HT1080 (cell line): ENCODE measurements at places on chromosomes 11 and 22.
A peak's percentile ranks its signal among the peaks of the same experiment; 100 is the strongest.

DNA sequence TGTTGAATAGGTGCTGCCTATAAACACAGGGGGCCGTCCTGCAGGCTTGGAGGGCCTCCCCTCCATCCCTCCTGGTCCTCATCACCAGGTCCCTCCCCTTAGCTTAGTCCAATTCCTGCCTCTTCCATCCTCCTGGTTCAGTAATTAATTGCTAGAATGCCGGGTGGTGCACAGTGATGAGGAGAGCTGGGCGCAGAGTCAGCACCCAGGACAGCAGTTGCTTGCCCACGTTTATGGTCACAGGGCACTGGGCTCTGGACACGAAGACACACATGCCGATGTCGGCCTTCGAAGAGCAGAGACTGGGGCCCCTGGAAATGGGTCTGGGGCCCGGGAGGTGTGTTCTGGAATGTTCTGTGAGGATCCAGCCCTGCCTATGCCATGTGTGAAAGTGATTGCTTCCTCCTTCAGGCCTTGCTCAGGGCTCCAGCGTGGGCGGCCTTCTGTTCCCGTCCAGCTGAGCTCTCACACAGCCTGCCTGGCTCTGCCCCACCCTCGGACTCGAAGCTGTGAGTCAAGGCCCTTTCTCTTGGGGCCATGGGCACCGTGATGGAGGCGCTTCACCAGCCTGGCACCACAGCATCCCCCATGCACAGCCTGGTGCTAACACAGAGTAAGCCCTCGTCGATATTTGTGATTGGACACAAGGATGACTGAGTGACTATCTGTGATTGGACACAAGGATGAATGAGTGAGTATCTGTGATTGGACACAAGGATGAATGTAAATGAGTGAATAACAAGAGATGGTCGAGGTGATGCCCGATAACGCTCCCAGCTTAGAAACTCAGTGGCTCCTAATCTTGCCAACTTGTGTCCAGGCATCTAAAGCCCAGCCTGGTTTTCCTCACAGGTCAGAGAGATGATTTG, 884.7 kb downstream of the BRD1 start:
- no peak for DNase-seq

DNA sequence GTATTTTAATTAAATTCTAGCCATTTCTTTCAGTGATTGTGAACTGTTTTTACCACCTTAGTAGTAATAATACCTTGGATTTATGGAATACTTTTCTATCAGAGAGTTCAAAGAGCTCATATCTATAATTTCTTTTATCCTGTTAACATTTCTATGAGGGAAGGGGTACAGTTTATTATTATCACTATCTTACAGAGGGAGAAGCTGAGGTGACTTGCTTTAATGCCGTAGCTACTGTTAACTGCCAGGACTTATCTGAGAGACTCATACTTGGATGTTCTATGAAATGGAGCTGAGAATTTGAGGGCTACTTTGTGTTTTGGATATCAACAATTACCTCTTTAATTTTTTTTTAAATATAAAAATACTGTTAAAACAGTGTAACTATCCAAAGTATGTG, 3.3 kb downstream of the REXO2 start:
- no peak for DNase-seq

GRCh38 chr11:131584785-131585592, 214.6 kb downstream of the NTM start:
- no peak for DNase-seq

DNA sequence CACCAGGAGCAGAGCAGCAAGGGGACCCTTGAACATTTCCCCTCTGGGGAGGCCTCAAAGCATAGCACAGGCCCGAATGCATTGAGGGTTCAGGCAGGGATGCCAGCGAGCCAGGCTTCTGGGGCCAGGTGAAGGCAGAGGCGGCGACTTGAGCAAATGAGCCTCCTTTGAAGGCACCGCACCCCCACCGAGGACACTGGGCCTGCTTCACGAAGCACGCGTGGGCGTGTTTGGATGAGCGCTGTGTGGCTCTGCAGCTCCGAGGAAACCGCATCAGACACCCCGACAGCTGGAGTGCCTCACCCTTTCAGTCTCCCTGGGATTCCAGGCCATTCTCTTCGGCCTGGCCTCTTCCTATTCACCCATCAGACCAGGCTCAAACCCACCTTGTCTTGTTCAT, 301.8 kb downstream of the NTM start:
- no peak for DNase-seq

GRCh38 chr11:124880958-124881357, 15.7 kb downstream of the ROBO3 start:
- DNase-seq: no peak

GRCh38 chr11:17154409-17155159, 53.2 kb downstream of the PIK3C2A start:
- DNase-seq: no peak

GRCh38 chr11:118705111-118705741, 25.8 kb upstream of the TREH start:
- DNase-seq: peak; percentile 63

DNA sequence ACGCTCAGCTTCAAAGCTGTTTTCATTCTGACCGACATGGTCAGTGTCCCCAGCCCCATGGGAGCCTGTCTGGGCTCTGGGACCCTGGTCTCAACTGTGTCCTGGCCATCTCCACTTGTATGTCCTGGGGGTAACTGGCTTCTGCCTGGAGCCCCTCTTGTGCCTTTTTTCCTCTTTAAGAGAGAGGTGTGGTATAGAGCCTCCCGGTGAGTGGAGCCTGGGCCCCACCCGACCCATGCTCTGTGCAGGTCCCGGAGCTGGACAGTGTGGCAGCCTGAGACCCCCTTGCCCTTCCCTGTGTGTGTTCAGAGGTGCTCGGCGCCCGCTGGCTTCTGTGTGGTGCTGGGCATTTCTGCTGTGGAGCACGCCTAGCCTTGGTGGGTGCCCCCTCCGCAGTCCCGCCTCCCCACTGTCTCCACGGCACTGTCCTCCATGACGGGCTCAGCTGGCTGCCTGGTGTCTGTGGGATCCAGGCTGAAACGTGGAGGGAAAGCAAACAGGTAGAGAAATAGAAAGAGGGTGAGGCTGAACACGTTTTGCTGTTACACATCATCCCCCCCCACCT, 74.9 kb downstream of the PARVB start:
- DNase-seq: no peak

GRCh38 chr22:40023341-40023841, 28.6 kb downstream of the FAM83F start:
- no peak for DNase-seq

DNA sequence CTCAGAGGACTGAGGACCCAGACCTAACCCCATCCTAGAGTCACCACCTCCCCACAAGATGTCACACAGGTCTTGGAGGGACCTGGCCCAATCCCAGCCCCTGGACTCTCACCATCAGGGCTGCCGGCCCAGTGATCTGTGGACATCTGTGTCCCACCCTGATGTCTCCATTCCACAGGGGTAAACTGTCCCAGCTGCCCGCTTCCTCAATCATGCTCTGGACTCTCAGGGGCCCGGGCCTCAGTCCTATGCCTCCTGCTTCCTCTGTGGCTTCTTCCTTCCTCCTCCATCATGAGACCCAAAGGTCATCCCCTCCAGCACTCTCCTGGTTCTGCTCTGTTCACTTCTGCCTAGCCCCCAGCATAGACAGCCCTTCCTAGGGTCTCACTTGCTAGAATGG, 32.2 kb downstream of the ARAP1 start:
- DNase-seq: no peak

DNA sequence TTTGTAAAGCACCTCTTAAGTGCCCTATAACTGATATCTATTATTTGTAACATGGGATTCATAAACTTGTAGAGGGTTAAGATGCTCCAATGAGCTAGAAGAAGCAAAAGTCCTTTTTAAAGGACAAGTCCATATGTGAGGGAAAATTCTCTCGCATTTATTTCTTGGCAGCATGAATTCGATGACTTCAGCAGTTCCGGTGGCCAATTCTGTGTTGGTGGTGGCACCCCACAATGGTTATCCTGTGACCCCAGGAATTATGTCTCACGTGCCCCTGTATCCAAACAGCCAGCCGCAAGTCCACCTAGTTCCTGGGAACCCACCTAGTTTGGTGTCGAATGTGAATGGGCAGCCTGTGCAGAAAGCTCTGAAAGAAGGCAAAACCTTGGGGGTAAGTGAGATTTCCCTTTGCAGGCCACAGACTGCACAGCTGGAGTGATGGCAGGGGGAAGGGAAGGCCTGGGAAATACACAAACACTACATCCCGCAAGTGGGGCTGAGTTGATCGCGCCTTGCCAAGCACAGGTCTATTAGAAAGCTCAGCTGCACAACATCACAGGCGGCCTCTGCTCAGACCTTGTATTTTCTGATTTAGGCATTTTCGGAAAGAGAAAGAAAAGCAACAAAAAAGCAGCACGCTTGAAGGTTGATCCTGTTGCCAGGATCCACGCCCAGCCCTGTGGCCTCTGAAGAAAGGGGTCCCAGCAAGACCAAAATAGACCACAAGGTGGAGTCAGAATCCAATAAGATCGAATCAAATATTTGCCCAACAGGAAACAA, 1.5 kb downstream of the MS4A8 start:
- DNase-seq: peak; percentile 32

DNA sequence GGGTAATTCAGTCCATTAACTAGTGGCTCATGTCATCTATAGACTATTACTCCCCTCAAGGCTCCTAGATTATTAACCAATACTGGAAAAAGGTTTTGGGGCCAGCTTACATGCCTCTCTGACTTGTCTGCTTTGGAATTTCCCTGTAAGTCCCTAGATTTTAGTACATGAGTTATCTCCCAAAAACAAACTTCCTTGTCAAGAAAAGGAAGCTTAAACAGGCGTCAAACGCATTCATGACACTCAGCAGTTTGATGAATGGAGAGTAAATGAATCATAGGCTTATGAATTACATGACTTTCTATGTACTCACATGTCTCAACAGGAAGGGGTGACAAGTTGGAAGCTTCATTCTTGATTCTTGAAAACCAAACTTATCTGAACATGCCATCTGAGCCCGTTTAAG, 70.8 kb downstream of the BLID start:
- DNase-seq: peak; percentile 87

- DNase-seq: no peak
Observed at GRCh38 chr22:26777156-26777801, 119.9 kb downstream of the MIAT start.

GRCh38 chr11:15106201-15106965, 8.3 kb upstream of the INSC start:
- peak; percentile 90 for DNase-seq

GRCh38 chr11:29125606-29126005, 891.2 kb downstream of the KCNA4 start:
- no peak for DNase-seq

GRCh38 chr11:96051820-96052219, 127.9 kb upstream of the MTMR2 start:
- no peak for DNase-seq

- peak; percentile 38 for DNase-seq
Observed at GRCh38 chr11:108559340-108559739, 34.2 kb downstream of the EXPH5 start.

DNA sequence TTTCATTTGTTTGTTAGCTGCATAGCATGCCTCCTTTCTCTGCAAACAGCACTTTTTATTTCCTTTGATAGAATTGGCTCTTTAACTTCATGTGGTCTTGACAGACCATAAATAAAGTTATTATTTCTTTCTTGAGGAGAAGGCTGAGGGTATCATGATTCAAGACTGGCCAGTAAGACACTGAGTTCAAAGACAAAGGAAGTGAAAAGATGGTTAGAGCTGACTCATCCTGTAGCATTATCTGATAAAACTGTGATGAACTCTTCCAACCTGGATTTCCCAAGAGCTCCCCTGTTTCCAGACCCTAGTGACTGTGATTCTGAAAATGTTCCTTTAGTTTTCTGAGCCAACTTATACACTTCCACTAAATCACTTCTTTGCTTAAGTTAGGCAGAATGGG, 179.3 kb upstream of the FAT3 start:
- DNase-seq: peak; percentile 18

GRCh38 chr11:8202516-8203413, 33.9 kb upstream of the RIC3 start:
- DNase-seq: no peak

- DNase-seq: no peak
Observed at GRCh38 chr11:112886434-112887370, 74.5 kb upstream of the NCAM1 start.
